ENCODE measurements at places on chromosomes 4 and X.

DNA sequence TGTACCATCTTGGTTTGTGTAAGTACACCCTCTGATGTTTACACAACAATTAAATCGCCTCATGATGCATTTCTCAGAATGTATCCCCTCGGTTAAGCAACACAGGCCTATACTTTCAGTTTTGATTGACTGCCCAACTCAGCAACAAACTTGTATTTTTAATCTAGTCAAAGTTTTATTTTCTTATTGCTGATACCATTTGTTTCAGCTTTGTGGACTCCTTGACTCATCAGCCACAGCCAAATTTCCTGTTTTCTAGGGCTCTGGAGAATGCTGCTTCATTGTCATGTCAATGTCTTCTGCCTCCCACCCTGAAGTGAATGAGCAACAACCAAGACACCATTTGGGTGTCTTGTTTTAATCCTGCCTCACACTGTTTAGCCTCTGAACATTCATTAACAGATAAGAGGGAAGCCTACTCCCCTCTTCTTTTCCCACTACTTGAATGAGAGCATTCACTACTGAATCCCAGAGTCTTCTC lies 14.0 kb downstream of the BBS12 start:
- no peak for DNase-seq

- no peak for DNase-seq
Observed at GRCh38 chr4:139202991-139203390, 26.0 kb upstream of the ELF2 start.

- DNase-seq, result no peak
Observed at GRCh38 chr4:27020203-27020602, 159.6 kb downstream of the STIM2 start.

- no peak for DNase-seq
Observed at GRCh38 chr4:22238742-22239141, 277.1 kb downstream of the ADGRA3 start.

DNA sequence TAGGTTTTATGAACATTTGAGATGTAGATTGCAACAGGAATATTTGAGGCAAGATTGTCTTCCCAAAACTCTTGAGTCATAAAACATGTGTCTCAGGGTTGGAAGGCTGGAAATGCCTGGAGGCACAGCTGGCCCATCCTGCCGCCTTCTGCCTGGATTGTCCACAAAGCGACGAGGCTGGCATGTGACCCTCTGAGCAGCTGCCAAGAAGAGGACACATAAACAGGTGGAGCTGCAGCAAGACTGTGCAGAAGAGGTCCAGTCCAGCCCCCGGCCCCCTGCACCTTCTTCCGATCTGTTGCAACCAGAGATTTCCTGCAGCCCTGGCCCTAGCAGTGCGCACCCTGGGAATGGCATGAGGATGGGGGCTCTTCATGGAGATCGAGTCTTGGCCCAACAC lies 101.9 kb upstream of the BCOR start:
- DNase-seq, result no peak

DNA sequence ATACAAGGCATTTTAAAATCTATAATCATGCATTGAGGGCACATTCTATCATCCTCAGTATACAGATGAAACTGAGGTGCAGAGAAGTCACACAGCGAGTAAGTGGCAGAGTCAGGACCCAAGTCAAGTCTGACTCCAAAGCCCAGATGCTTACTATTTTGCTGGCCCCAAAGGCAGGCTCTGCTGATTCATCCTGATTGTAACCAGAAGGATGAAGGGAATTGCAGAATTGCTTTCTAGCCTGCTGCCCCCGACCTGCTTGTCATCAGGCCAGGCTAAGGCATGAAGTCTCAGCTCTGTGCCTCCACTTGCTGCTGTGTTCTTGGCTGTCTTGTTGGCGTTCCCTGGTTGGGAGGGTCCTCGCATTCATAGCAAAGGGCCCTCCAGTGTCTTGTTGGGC lies 62.7 kb downstream of the SLC9A6 start:
- no peak for DNase-seq

- DNase-seq, result no peak
Observed at GRCh38 chr4:64271601-64272081, 137.6 kb downstream of the TECRL start.

GRCh38 chr4:101823864-101824263 lies 33.3 kb downstream of the BANK1 start:
- DNase-seq, result no peak

DNA sequence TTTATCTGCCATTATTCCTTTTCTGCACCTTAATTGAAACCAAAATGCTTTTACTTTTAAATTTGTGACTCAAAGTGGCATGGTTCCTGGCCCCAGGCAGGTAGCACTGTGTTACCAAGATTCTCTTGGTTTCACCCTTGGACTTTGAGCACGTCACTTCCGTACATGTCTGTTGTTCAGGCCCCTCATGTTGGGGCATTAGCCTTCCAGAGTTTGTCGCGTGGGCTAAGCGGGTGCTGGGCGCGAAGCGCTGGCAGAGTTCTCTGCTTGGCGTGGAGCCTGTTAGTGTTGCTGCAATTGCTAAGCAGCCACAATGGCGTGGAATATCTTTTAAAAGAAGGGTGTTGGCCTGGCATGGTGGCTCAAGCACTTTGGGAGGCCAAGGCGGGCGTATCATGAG lies 14.0 kb upstream of the TADA2B start:
- no peak for DNase-seq

GRCh38 chr4:130172156-130172555 lies 1076.2 kb downstream of the C4orf33 start:
- DNase-seq, result no peak

- no peak for DNase-seq
Observed at GRCh38 chr4:26812049-26812714, 48.5 kb upstream of the STIM2 start.

GRCh38 chr4:148834804-148835631 lies 392.8 kb upstream of the NR3C2 start:
- peak; percentile 24 for DNase-seq

DNA sequence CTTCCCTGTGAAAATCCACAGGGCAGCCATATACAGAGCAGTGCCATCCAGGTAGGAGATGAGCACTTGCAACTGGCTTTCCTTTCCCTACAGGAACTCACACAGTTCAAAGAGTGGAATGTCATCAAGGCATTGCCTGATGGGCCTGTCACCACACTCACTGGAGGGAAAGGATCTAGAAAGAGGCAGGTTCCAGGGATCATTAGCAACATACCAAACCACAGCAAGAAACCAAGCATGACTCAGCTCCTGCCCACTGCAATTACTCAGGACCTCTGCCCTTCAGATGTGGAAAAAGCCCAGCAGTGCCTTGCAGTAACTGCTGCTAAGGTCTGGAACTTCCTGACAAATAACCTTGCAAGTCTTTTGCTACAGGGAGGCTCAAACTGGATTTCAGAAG lies 101.2 kb downstream of the ZNF674 start:
- DNase-seq, result peak; percentile 55

DNA sequence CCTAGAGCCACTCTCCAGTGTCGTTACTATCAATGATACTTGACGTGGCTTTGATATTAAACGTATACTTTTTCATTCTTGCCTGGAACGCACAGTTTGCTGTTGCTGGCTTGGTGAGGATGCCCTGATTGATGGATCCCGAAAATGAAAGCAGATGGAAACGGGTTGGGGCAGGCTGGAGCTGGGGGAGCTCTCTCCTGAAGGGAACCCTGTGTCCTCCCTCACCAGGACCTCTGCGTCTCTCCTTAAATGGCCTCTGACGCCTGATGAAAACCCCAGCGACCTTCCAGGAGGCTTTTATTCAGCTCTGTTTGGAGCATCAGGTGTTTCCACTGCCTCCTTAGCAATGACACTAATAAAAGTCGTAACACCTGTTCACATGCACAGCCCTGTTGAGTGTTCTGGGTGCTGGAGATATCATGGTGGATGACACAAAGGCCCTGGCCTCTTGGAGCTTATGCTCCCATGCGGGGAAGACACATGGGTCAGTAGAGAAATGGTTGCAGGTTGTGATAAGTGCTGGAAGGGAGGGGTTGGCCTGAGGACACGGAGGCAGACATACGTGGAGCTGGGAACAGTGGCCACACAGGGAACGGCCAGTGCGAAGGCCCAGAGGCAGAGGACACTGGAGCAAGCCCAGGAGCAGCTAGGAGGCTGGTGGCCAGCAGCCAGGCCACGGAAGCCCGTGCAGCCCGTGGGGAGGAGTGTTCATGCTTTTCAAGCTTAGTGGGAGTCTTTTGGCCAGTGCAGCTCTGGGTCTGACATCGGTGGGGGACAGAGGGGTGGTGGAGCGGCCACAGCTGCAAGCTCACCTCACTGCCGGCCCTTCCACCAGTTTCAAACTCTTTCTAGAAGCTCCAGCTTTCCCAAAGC lies 7.5 kb downstream of the MSANTD1 start:
- DNase-seq, result no peak

GRCh38 chr4:173490817-173491528 lies 39.1 kb downstream of the HAND2 start:
- peak; percentile 6 for DNase-seq

- DNase-seq, result no peak
Observed at GRCh38 chr4:168587411-168588125, 90.7 kb downstream of the PALLD start.

- DNase-seq, result no peak
Observed at GRCh38 chrX:47637546-47638195, 7.9 kb upstream of the CFP start.

DNA sequence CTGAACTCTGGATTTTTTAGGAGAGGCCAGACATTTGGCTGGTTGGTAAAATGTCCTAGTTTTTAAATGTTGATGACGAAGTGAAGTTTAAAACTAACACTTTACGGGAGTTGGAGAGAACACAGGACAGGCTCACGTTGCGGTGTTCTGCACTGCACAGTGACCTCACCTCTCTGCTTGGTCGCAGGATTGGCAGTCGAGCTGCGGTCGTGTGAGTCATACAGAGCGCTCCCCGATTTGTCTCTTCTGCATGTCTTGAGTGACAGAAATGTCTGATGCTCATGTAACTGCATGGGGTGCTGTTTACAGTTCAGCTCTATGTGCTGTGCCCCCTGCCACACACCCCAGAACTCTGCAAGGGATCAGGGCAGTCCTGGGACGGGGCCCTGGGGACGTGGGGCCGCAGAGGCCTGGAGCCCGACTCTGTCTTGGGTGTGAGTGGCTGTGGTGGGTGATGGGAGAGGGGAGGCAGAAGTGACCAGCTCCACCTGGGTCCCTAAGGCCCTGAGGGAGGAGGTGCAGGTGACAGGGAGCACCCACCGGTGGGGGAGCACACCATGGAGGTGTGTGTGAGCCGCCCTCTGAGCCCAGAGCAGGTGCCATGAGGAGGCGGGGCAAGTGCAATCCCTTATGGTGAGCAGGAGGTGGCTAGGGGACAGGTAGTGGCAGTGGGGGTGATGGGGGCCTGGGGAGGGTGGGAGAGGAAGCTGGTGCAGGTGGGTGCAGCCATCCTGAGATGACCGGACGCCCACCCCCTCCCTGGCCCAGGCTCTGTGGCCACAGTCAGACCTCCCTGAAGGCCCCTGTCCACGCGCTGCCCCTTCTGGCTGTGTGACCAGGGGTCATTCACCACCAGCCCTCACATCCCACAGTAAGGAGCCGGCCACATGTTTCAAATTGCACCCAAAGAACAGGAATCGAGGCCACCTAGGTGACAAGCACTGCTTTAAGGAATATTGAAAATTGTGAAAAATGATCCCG lies 77.9 kb upstream of the ADRA2C start:
- no peak for DNase-seq

Measured in GDM1 (cell line).